CD14-positive monocyte (primary cell): ENCODE measurements at places on chromosomes 7 and 10.

DNA sequence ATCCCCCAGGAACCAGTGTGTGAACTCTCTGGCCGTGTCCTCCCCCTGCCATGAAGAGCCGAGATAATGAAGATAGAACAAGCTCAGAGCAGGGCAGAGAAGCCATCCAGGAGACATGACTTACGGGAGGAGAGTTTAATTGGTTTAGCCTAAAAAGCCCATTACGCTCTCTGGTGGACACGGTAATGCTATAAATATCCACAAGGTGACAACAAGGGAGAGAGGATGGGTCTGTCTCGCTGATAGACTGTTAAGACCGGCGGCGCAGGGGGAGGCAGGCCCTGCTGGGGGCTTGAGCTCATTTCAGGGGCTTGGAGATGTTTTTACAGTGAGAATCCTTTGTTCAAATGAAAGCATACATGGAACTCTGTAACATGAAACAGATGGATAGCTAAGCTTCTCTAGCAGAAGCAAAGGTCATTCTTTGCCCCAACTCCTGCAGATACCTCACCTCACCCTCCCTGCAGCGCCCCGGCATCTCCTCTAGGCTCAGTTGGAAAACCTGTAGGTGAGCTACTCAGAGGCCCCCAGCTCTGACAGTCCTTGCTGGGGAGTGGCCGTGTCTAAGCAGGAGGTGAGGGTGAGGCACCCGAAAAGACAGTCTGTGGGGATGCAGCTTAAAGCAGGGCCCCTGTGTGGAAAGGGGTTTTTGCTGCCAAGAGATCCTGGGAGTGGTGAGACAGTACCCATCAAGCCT, 40.8 kb upstream of the LOXL4 start:
- no peak for DNase-seq

GRCh38 chr10:119029613-119030420, at the start of gene NANOS1:
Gene NANOS1 (plus strand): TSS chr10:119029714. CDS start chr10:119029802, 88 bp downstream.
- no peak for DNase-seq

GRCh38 chr7:112638675-112639400, 151.4 kb downstream of the TMEM168 start:
- no peak for DNase-seq

DNA sequence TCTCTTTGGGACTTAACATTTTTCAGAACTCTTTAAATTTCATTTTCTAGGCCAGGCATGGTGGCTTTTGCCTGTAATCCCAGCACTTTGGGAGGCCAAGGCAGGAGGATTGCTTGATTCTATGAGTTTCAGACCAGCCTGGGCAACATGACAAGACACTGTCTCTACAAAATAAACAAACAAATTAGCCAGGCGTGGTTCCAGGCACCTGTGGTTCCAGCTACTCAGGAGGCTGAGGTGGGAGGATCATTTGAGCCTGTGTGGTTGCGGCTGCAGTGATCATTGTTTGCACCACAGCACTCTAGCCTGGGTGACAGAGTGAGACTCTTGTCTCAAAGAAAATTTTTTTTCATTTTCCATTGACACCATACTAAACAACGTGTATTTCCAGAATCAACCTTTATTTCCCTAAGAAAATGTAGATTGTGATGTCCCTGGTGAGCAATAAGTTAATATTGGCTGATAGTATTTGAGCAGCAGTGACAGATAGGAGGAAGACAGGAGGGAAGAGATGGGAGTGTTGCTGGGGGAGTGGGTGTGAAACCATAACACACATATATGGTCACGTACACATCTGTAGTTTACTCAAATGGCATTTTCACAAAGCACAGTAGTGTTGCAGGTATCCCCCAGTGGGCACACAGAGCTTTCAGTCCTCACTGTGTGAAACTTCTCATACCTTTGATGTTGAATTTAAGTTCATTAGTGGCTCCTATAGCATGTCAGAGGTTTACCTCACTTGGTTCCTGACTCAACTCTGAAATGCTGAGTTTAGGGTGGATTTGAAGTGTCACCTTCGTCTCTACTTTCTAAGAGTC, 205.6 kb downstream of the AUTS2 start:
- no peak for DNase-seq

DNA sequence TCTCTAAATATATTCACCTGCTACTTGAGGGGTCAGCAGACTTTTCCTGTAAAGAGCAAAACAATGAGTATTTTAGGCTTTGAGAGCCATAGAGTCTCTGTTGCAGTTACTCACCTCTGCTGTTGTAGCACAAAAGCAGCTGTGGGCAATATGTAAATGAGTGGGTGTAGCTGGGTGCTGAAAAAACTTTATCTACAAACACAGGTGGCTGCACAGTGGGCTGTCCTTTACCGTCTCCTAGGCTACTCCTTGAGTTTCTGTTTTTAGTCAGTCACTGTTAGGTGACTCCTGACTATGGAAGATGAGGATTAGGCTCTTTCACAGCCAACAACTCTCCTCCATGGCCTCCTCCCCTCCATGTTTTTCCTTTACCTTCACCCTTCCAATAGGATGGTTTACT, 286.1 kb upstream of the C7orf33 start:
- DNase-seq = no peak
